Stimulated activated CD4-positive, alpha-beta T cell treated with anti-CD3 and anti-CD28 coated beads, Interleukin-1b, Interleukin-23, amount 100 ng/mL, for 4 hours (primary cell): ENCODE measurements at places on chromosomes 4 and X.

DNA sequence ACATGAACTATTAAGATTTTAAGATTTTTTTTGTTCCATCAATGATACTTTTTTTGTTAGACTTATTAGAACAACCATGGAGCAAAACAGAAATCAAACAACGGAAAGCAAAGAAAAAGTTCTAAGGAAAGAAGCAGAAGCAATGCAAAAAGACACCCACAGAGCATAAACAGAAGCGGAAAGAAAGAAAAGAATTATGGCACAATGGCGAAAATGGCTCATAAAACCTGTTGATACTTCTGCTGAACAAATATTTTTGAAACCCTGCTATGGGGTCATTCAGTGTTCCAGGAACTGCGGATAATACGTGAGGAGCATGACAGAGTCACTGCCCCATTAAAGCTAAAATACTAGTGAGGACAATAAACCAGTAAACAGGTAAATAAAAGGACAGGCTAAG is 138.0 kb downstream of the ADAMTS3 start:
- DNase-seq = no peak

- DNase-seq = no peak
Measured at GRCh38 chr4:128381748-128382559, 94.3 kb upstream of the PGRMC2 start.

- DNase-seq = no peak
Measured at GRCh38 chrX:9845578-9845952, 59.3 kb downstream of the SHROOM2 start.

- DNase-seq = no peak
Measured at GRCh38 chrX:153968255-153968654, 3.4 kb downstream of the HCFC1 start.

DNA sequence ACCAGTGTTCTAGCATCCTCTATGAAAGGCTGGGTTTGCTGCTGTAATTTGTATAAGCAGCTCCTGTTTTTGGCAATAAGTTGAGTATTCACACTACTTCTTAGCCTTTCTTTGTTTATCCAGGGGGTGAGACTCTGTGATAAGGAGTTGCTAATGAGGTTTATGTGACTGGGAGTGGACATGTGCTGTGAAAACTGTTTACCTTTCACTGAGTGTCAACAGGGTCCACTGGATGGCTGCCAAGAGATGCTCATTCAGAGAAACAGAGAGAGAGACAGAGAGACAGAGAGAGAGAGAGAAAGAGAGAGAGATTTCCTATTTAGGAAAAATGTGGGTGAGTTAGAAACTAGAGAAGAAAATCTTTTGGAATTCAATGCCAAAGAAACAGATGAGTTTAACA is 233.9 kb downstream of the CHIC2 start:
- DNase-seq = no peak

- no peak for DNase-seq
Measured at GRCh38 chr4:67468830-67469229, 76.5 kb downstream of the CENPC start.

DNA sequence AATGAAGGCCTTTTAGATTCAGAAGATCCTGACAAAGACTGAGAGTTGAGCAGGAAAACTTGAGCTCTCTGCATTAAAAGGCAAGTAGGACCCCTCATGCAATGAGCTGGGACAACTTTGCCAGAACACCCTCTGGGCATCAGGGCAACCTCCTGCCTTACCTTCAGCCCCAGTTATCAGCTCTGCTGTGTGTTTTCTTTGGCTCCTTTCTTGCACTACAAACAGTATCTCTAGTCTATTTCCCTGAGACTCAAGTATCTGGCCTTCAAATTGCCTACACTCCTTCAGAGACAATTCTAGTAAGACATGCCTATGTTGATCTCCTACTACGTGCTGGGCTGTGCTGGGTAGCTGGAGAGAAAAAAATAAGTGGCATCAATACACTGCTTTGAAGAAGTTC is 192.2 kb downstream of the MID1IP1 start:
- DNase-seq = no peak

GRCh38 chr4:52263607-52264006 is 212.5 kb downstream of the SPATA18 start:
- no peak for DNase-seq

- no peak for DNase-seq
Measured at GRCh38 chr4:117225471-117225870, 140.1 kb upstream of the TRAM1L1 start.

GRCh38 chr4:16122308-16122711 is 38.5 kb upstream of the PROM1 start:
- no peak for DNase-seq

DNA sequence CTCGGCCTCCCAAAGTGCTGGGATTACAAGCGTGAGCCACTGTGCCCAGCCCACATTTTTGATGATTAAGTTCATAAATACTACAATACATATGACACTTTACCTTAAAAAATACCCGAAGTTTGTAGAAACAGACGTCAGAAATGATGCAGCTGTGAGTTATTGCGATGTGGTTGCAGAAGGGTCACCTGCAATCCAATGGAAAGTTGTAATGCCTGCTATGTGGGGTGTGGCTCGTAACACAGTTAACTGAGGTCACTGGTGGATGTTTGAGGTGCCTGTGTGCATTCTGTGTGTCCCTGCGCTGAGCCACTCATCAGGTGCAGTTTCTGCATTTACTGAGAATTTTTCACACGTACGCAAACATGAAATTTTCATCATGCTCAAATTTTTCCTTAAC is 64.1 kb downstream of the ANXA5 start:
- DNase-seq = no peak

- no peak for DNase-seq
Measured at GRCh38 chr4:1174941-1175634, 2.7 kb upstream of the SPON2 start.

DNA sequence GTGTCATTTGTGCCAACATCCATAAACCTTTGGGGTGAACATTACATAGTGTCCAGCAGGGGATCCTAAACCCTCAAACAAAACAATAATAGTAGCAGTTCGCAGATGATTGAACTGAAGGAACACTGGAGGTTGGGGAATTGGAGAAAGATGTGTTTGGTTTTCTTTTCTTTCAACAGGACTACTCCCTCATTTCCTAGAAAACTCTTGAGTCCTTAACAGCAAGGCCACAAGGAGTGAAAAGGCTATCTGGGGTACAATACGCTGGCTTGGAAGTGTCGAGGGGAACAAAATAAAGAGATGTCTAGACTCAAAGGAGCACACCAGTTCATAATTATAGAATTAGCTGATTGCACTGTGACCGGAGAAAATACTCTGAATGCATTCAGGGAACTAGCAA is 72.1 kb downstream of the IDS start:
- DNase-seq = no peak

DNA sequence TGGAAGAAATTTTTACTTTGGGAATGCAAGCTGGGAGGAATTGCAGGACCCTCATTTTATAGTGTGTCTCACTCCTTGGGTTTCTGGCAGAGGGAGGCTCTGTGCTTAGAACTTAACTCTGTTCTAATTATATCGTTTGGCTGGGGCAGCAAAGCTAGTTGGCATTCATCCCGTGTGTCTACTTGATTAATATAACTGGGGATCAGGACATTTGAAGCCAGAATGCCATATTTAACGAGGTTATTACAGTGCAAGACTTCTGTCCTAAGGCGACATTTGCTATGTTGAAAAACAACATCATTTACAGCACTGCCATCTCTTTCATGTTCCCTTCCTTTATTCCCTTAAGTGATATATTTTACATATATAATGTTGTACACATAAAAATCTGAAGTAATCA is 179.1 kb upstream of the TBC1D9 start:
- no peak for DNase-seq

GRCh38 chrX:11212741-11213140 is 80.5 kb upstream of the AMELX start:
- DNase-seq = no peak

DNA sequence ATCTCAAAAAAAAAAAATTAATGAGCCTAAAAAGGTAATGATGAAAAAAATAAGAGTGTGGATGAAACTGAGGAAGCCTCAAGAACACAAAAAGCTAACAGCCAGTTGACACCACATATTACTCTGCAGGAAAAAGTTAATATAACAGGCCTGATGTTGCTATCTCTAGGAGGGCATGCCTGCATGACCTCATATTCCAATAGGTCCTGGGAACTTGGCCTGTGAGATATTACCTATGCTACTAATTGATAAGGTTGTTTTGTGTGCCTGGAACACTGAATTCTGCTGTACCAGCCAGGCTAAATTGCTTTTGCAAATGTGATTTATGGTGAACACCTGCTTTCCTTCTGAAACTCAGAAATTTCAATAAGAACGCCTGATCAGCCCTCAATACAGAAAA is 15.9 kb downstream of the SLC9A7 start:
- no peak for DNase-seq

- no peak for DNase-seq
Measured at GRCh38 chrX:107750263-107750662, 25.3 kb downstream of the TSC22D3 start.

DNA sequence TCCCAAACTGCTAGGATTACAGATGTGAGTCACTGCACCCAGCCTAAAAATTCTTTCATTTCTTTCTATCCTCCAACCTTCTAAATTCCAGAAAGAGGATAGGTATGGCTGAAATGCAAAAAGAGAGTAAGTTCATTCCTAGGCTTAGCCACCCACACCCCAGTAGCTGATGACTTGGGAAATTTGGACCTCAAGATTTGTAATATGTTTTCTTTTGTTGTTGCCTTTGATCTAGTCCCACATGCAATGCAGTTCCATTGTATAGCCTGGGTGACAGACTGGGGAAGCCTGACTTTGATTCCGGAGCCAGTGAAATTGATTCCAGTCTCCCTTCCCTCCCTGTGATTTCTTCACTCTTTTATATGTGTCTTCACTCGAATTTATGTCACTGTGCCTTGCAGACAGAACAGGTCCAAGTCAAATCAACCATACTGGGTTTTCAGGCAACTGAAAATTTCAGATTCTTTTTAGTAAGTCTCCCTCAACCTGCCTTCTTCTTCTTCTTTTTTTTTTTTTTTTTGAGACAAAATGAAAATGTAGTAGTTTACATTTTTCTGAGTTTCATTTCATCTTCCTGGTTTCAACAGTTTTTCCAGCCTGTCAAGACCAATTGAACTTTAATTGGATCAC is 176.2 kb upstream of the RBPJ start:
- DNase-seq = no peak

DNA sequence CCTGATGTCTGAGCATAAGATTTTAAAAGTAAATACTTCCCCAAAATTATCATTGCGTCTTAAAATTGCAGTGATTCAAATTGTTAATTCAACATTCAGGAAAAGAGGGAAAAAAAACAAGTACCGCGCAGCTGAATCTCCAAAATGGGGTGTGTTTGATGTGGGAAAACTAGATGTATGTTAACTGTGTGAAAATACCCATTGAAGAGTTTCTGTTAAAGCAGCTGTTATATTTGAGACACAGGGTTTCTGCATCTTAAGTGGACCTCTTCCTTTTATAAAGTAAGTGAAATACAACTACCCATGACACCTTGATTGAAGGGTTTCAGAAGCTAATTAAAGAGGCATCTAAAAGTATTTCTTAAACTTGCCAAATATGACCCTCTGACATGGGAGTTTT is 1186.1 kb downstream of the NLGN4X start:
- DNase-seq = no peak

GRCh38 chr4:153616006-153616555 is 68.0 kb upstream of the TLR2 start:
- no peak for DNase-seq

DNA sequence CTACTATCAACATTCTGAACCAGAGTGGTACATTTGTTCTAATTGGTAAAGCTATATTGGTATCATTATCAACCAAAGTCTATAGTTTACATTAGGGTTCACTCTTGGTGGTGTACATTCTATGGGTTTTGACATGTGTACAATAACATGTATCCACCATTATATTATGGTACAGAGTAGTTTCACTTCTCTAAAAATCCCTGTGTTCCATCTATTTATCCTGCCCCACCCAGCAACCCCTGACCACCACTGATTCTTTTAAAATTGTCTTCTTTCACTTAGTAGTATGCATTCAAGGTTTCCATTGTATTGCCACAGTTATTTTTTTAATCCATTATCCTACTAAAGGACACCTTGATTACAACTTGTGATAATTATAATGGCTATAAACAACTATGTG is 15.3 kb upstream of the TMPRSS11D start:
- DNase-seq = no peak

- DNase-seq = no peak
Measured at GRCh38 chrX:46873746-46874145, 36.9 kb downstream of the RP2 start.

DNA sequence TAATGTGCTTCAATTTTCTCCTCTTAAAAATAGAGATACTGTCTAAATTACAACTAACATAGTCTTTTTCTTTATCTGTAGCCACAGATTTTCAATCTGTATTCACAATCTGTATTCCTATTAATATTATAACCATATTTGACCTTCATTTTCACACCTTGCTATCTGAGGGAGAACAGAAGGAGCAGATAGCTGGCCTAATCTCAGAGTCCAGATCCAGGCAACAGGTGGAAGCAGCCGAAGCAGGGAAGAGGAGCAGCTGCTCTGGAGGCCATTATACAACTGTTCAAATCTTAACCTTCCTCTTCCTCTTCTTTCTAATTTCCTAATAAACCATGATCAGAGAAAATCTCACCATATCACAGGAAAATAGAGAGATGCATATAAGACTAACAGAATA is 14.2 kb downstream of the SEPSECS start:
- DNase-seq = no peak

GRCh38 chrX:102958794-102959193 is 21.7 kb downstream of the RAB40AL start:
- no peak for DNase-seq

GRCh38 chr4:140061194-140061593 is 92.8 kb downstream of the MAML3 start:
- DNase-seq = no peak

DNA sequence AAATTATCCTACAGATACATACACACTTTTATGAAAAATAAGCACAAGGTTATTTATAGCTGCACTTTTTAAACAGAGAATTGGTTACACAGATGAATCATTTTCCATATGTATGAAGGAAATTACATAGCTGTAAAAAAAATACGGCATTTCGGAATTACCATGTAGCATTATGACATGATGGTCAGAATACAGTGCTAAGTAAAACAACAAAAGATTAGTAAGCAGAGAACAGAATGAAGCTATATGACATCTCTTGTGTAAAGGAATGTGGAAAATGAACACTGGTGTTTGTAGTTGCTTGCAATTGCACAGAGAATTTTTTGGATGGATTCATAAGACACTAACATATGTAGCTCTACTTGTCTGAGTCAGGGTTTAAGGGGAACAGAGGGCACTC is 1222.0 kb upstream of the PRKX start:
- no peak for DNase-seq

DNA sequence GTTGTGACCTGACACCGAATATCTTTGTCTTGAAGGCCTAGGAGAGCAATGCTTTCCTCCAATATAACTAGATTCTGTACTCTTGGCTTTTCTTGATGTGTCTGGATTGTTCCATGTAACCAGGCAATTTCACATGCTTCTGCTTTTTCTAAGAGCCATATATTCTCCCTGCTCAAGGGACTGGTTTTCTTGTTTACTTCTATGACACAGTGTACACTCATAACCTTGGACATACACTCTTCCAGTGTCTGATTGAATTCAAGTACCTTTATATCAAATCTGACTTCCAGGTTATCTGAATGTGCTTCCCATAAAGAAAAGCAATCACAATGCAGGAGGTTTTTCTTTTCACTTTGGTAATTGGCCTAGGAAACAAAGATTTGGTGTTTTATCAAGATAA is 17.4 kb upstream of the EIF4E start:
- no peak for DNase-seq
